Kidney epithelial cell (primary cell): ENCODE measurements at places on chromosomes 6 and 20. TPM values are rescaled to one million over a fixed set of nuclear protein-coding genes. Genes with fewer than 3 reads are reported as not detected.

DNA sequence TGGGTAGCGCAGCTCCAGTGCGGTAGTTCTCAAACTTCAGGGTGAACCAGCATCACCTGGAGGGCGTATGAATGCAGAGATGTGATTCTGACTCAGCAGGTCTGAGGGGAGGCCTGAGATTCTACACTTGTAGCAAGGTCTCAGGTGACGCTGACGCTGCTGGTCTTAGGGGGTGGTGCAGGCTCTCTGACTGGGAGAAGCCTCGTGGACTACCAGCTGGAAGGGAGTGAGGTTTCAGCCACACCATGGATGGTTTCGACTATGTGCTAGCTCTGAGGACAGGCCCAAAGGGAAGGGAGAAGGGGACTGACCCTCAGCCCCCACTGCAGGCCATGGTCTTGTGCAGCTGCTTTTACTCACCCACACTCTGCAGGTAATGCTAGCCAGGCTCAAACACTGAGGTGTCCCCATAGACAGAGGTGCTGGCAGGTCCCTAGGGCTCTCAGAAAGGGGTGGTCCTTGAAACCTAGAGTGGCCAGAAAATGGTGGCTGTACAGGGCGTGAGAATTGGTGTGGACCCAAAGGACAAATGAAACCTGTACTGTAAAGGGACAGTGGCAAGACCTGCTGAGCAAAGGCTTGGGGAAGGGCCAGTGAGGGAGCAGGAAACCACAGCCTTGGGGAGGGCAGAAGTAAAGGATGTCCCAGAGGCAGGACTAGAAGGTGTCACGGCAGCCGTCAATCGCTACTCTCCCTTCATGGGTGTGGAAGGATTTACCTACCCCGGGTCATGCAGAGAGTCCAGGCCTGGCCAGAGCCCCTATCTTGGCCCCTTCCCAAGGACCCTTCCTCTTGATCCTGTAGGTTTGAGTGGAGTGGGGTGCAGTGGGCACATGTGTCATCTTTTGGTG is 52.7 kb downstream of the EBF4 start:
- no peak for DNase-seq

The SIM1 gene
- 2.0 and 2.9 TPM in 2 replicates for total RNA-seq

The TSPYL4 gene
- 13.5 and 14.3 TPM in 2 replicates for total RNA-seq

The XRN2 gene
- total RNA-seq = 105 and 107 TPM in 2 replicates

DNA sequence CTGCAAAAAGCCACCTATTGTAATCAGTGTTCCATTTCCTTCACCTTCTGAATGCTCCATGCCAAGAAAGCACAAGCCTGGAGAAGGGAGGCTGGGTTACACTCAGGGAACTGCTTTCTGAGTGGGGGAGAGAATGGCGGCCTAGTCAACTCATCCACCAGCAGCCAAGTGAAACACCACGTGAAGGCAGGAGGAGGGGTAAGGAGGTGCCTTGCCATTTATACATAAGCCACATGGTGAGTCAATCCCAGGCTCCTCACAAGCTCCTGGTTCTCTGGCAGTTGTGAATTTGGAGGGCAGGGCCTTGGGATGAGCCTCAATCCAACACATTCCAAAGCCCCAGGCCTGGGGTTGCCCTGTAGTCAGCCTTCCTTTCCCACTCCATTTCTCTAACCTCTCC is 149.4 kb downstream of the CD24 start:
- DNase-seq = peak; percentile 53

DNA sequence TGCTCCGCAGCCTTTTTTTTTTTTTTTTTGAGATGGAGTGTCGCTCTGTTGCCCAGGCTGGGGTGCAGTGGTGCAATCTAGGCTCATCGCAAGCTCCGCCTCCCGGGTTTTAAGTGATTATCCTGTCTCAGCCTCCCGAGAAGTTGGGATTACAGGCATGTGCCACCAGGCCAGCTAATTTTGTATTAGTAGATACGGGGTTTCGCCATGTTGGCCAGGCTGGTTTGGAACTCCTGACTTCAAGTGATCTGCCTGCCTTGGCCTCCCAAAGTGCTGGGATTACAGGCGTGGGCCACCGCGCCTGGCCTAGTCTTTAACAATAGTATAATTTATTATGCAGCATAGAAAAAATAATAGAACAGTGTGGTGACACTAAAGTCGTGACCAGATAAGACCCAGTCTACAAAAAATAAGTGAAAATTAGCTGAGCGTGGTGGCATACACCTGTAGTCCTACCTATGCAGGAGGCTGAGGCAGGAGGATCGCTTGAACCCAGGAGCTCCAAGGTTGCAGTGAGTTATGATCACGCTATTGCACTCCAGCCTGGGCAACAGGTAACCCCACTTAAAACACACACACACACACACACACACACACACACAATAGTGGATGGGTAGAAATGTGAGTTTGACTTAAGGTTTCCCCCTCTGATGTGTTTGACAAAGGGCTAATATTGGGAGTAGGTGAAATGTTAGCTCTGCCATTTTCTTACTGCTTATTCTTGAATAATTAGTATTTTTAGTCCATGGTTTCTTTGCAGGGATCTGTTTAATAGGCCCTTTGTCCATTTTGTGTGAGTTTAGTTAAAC is 6.5 kb downstream of the PIM1 start:
- DNase-seq = no peak

The FAM83C gene
- total RNA-seq = not detected in 2 replicates

DNA sequence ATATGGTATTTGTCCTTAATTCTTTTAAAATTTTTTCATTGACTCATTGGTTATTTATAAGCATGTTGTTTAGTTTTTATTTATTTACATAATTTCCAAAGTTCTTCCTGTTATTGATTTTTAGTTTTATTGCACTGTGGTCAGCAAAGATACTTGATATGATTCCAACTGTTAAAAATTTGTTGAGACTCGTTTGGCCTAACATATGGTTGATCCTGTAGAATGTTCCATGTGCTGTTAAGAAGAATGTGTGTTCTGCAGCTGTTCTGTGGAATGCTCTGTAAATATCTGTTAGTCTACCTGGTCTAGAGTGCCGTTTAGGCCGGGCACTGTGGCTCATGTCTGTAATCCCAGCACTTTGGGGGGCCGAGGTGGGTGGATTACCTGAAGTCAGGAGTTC is 197.7 kb downstream of the CD109 start:
- DNase-seq = no peak

The MANEA gene
- 9.0 and 10.3 TPM in 2 replicates for total RNA-seq

DNA sequence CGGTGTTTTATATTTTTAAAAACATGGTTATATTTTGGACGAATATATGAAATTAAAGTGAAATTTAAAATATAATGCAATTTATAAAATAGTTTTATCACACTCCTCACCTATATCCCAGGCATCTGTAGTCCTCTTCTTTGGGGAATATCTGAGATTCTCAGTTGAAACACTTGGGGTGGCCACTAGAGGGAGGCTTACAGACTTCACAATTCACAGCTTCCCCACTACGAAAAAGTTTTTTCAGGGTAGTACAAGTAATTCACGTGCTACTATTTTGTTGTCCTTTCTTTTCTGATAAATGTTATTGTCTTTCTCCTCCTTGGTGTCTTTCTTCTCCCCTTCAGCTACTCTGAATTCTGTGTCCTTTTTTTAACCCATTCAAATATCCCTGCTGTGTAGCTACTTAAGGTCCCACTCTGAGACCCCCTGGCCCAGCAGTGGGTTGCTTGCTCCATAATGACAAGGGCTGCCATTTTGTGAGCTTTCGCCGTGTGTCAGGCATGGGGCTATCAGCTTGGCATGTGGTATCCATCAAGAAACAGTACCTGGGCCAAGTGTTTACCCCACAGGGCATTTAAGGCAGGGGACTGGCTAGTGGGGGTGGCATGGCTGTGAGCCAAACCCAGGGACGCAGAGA is 43.6 kb upstream of the PHACTR3 start:
- DNase-seq = no peak

The CRISP3 gene
- not detected in 2 replicates for total RNA-seq

GRCh38 chr6:157985378-157986155 is 3.9 kb downstream of the SYNJ2 start:
- no peak for DNase-seq
